Occipital lobe (tissue), 3 donors: ENCODE measurements at places on chromosomes 12 and 14.

- no peak for DNase-seq
These were observed 1510.3 kb upstream of the SEL1L start for GRCh38 chr14:83044001-83044400.

DNA sequence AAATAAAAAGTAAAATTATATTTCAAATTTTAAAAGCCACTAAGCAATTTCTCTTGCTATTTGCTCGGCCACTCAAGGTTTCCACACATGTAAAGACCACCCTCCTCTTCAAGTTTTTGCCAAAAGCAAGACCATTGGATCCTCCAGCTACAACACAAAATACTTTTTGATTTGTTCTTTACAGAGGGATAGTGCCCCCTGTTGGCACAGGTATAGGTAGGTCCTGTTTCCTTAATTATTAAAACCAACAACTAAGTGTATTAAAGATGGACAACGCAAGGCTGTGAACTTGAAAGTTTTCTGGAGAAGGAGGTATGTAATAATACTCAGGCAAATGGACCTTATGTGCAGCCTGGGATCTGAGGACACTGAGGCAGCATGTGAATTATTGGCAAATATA lies 23.8 kb downstream of the ATP6V1D start:
- DNase-seq: no peak

- DNase-seq: no peak
These were observed 64.4 kb downstream of the ZFC3H1 start for GRCh38 chr12:71599210-71599609.

DNA sequence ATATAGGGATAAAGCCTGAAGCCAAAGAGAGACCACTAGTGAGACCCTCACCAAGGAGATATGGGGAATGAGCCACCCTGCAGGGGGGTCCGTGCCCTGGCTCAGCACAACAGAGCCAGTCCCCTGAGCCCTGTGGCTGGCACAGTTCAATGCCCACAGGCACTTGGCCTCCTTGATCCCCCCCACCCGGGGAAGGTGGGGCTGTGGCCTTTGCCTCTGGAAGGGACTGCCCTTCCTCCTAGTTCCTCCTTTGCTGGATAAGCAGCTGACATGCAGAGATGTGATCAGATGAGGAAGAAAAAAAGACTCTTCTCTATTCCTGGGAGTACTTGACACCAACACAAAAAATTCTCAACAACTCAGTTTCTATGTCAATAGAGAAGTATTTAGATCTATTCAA lies 19.9 kb downstream of the TTC7B start:
- no peak for DNase-seq

DNA sequence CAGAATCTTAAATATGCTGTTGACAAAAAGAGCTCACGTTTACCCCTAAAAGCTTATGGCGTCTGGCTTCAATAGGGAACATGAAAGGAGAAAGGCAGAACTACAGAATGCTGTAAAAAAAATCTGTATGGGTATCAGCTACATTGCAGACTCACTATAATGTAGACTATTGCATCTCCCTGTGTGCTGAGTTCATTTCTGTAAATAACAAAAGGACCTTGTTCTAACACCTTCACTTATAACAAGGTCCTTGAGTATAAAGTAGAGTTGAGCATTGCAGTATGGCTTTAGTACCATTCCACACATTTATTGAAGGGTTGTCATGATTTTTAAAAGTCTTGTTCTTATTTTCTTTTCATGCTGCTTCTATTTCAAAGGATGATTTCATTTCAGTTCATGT lies 165.3 kb downstream of the NPAS3 start:
- DNase-seq: no peak

GRCh38 chr12:49824895-49825294 lies 3.3 kb downstream of the NCKAP5L start:
- DNase-seq: no peak

GRCh38 chr12:46547421-46548354 lies 175.1 kb upstream of the SLC38A2 start:
- DNase-seq: no peak

- DNase-seq: no peak
These were observed 597.3 kb downstream of the NRXN3 start for GRCh38 chr14:78767436-78767835.

- DNase-seq: no peak
These were observed 31.3 kb upstream of the ULK1 start for GRCh38 chr12:131862994-131863710.
